Inflammatory macrophage treated with lipopolysaccharide for 1 hour (primary cell): ENCODE measurements at places on chromosomes 2 and 18.

DNA sequence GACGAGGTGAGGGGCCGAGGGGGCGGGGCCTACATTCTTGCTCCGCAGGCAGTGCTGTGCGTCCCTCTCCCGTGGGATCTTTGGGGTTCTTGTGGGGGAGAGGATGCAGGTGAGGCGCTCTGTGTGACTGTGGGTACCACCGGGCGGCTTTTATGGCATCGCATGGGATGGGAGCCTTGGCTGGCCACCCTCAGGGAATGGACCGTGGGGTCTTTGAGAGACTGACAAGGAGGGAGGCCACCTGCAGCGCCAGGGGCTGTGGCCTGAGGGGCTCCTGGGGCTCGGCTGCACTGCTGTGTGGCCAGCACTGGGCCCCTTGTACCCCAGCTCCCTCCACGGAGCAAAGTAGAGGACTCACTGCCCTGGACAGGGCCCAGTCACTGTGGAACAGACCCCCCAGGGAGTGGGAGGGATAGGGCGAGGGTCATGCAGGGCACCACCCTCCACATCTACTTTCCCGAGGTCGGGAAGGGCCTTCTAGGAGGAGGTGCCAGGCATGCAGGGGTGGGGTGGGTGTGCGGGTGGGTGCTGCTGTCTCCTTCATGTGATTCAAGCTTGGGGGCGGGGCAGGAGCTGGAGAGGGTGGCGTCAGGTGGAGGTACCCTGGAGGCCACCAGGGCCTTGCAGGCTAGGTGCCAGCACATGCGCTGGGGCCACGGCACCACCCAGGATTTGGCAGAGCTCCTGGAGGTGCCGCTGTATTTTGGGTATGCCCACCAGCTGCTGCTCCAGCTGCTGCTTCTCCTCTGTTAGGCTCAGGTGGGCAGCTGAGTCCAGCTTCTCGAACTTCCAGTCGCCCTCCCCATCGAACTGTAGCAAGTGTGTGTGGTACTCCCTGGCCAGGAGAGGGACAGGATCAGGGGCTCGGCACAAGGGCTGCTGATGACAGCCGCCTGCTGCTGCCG, 1072.4 kb downstream of the RPIA start:
- no peak for DNase-seq

GRCh38 chr2:161844822-161845221, 220.6 kb downstream of the SLC4A10 start:
- no peak for DNase-seq

- DNase-seq = no peak
These were observed 10.7 kb downstream of the TNS1 start for GRCh38 chr2:217992061-217992460.

DNA sequence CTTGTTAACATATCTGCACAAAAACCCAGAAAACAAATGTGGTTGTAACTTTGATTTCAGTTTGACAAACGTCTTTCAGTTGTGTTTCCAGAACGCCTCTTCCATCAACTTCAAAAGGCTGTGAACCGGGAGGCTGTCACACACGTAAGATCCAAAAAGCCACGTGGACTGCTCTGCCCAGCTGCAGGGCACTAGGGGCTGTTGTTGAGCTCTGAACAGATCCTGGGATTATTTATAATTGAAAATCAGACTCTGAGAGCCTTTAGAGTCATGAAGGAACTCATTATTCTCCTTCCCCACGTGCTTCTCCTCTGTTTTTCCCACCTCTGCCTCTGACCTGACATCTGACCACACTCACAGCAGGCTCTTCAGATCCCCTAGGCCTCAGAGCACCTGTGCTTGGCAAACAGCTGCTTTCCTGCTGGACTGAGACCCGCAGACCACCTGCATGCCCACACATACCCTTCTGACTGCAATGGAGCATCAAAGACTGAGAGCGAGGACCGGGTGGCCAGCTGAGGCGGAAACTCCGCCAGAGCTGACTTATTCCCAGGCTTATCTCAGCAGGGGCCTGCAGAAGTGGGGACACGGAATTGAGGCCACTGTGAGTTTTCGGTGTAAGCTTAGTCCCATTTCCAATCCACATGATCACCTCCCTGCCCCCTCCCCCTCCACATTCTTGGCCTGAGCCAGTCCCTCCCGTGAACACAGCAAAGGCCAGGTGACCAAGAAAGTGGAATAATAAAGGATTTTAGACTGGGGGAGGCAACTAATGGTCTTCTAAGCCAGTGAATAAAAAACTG, 114.8 kb downstream of the ATL2 start:
- no peak for DNase-seq

GRCh38 chr2:25402477-25402876, 60.8 kb upstream of the DNMT3A start:
- DNase-seq = no peak

- DNase-seq = no peak
These were observed 154.6 kb downstream of the EVA1A start for GRCh38 chr2:75406131-75406581.

DNA sequence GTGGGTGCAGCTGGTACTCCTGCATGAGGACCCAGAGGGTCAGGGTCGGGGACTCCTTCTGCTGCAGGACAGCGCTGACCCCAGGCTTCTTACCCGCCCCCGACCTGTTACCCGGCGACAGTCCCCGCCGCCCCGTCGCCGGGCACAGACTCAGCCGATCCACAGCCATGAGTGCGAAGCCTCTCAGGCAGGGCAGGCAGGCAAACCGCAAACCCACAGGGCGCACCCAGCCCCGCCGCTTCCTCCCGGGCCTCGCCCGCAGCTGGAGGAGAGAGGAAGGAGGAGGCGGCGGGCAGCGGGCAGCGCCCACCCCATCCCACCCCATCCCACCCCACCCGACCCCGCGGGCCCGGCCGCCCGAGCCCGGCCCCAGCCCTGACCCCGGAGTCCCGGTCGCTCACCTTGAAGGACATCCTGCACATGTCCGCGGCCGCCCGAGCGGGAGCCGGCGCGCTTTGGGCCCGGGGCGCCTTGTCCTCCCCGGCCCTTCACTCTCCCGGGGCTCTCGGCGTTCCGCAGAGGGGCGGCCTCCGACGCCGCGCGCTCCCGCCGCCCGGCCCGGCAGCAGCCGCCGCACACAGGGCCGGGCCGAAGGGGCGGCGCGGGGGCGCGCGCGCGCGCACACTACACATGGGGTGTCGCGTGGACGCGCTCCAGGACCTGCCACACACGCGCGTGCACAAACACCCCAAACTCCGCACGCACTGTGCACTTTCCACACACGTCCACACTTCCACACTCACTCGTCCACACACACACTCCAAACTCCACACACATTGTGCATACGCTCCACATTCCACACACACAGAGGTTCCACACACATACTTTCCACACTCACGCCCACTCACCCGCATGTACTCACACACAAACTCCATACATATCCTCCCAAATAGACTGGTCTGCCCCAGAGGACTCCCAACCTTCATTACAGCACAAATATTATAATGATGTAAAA, at the start of gene ANKRD29:
ANKRD29 (minus strand) TSS at position 603 of the 955 bp plus-strand sequence; CDS start at position 422, 181 bp downstream.
- no peak for DNase-seq

- DNase-seq = no peak
These were observed 113.0 kb downstream of the RND3 start for GRCh38 chr2:150374492-150374891.

- DNase-seq = no peak
These were observed 191.6 kb downstream of the TTC32 start for GRCh38 chr2:19710230-19710629.

DNA sequence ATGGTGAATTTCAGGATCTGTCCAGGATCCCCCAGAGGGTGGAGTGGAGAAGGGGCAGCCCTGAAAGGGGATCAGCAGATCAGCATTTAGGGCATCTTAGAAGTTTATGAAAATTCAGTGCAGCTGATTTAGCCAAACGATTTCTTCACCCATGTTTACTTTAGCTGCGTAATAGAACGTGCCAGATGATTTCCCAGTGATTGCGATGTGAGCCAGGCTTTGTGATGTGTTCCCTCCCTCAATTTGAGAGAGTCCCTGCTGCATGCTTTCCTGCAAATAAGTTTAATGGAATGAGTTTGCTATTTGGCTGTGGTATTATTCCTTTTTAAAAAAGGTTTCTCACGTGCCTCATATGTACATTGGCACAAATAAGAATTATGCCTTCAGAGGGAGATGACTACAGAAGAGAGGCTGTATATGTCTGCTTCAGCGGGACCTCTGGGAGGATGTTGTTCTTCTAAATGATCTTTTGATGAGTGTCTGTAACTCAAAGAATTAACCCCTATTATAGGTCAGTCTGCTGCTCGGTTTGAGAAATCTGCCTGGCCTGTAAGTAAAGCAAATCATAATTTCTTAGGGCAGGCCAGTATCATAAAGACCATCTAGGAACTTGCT, 111.9 kb downstream of the MRO start:
- no peak for DNase-seq

DNA sequence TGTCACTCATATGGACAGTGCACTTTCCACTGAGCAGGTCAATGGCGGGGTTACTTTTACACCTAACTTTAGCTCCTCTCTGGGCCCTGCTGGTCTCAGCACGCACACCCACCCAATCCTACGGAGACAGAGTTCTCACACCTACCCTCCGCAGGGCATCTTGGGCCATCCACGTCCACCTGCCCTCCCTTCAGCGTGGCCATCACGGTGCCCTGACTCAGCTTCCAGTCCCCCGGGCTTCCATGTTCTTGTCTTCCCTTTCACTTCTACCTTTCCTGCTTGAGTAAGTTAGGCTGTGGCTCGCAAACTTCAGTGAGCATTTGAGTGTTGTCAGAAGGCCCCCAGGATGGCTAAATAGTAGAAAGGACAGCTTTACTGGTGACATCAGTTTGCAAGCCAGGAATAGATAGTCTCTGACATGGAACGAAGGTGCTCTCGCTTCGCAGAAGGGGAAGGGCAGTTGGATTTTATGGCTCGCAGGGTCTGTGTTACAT, 232.4 kb downstream of the SEPTIN10 start:
- no peak for DNase-seq

GRCh38 chr18:76234676-76235060, 260.4 kb downstream of the ZNF516 start:
- DNase-seq = no peak

GRCh38 chr2:209380293-209380692, 43.6 kb upstream of the MAP2 start:
- DNase-seq = peak; percentile 28

DNA sequence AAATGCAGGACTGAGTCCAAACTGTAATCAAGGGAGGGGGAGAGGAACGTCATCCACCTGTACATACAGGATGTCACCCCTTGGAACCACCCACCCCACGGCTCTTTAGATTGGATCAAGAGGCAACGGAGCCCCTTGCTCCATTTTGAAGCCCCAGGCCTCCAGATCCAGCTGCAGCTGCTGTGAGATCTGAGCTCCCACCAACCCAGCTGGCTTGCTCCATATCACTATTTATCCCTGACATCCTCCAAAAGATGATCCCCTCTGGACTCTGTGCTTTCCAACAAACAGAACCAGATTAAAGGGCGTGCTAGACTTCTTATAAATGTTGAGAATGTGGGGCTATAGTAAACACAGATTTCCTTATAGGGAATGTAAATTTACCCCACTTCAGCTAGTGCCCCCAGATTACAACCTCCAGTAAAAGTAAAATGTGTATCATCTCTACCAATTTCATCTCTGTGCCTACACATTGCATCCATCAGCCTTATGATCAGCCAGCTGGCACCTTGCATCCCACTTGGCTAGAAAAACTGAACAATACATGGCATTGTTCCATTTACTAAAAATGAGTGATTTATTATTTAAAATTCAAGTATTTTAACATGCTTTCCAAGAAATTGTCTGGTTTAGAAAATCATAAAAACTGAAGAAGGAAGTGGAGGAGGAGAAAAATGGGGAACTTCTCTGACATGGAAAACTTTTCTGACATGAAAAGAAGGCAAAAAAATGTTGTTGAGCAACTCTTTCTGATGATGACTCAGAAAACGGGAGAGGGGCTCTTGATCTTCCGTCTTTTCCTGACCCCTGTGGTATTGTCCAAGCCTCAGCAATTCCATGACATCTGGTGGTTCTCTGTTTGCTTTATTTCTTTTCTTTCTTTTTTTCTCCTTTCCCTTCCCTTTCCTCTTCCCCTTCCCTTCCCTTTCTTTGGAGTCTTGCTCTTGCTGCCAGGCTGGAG, 262.6 kb upstream of the THUMPD2 start:
- peak; percentile 65 for DNase-seq

DNA sequence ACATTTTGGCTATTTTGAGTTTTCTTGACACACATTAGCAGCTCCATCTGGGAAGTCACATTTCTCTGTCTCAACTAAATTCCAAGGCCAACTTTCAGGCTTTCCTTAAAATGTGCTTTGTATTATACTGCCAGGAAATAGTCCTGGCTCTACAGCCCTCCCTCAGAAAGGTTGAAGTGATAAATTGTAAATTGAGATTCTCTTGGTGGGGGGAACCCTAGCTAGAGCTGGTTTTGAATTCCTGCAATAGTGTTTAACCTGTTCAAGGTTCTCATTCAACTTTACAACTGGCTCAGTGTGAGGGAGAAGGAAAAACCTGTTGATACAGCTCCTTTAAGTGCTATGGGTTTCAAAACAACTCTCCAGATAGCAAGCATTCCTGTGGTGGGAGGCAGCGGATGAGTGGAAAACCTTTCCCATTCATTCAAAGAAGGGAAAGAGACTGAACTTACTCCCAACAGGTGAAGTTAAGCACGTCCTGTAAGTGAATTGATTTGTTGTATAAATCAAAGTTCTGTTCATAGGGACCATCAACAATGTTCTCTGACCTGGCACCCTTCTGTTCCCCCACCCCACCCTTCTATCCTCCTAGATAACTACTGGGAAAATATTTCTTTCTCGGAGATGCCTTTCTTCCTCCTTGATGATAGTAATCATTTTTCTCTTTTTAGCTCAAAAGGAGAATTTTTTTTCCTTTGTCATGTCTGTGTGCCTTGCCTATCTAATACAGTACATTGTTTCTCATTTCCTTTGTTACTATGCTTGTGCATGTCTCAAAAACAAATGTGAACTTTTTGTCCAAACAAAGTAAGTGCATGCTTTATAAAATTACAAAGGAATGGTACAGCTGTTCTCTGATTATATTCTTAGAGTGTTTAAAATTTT, 44.2 kb upstream of the SLC39A10 start:
- DNase-seq = no peak

DNA sequence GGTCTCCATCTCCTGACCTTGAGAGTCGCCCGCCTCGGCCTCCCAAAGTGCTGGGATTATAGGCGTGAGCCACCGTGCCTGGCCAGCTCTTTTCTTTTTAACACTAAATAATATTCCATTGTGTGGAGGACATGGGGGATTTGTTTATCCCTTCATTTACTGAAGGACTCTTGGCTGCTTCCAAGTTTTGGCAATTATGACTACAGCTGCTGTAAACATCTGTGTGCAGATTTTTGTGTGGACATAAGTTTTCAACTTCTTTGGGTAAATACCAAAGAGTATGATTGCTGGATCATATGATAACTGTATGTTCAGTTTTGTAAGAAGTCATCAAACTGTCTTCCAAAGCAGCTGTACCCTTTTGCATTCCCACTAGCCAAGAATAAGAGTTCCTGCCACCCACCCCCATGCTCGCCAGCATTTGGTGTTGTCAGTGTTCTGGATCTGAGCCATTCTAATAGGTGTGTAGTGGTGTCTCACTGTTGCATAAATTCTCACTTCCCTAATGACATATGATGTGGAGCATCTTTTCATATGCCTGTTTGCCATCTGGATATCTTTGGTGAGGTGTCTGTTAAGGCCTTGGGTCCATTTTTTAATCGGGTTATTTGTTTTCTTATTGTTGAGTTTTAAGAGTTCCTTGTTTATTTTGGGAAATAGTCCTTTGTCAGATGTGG, 52.2 kb downstream of the TNFRSF11A start:
- DNase-seq = no peak
